GM13976 (cell line): ENCODE measurements at places on chromosomes 16 and 17.

- DNase-seq, result no peak
These were observed 502.8 kb upstream of the GOT2 start for GRCh38 chr16:59236804-59237458.

- no peak for DNase-seq
These were observed 148.7 kb downstream of the KCNJ2 start for GRCh38 chr17:70318051-70318450.

- DNase-seq, result no peak
These were observed 4.4 kb upstream of the ZFP1 start for GRCh38 chr16:75143941-75144340.

DNA sequence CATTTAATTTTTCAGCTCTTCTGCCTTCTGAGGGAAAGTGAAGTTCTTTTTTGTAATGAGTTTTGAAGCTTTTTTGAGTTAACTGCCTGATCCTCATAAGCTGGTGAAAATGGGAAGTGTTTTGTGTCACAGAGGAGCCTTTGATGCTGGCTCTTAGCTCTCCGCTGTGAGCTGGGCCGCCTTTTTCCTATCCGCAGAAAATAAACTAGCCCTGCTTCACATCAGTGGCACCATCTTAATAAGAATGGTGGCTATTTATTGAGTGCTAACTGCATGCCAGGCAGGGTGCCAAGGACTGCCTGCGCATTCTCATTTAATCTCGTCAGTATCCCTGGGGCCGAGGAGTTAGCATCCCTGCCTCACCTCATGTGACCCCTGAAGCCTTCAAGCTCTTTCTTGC is 309.0 kb downstream of the CPPED1 start:
- no peak for DNase-seq

GRCh38 chr17:43212641-43213490 is 1.2 kb downstream of the TMEM106A start:
- peak; percentile 40 for DNase-seq

DNA sequence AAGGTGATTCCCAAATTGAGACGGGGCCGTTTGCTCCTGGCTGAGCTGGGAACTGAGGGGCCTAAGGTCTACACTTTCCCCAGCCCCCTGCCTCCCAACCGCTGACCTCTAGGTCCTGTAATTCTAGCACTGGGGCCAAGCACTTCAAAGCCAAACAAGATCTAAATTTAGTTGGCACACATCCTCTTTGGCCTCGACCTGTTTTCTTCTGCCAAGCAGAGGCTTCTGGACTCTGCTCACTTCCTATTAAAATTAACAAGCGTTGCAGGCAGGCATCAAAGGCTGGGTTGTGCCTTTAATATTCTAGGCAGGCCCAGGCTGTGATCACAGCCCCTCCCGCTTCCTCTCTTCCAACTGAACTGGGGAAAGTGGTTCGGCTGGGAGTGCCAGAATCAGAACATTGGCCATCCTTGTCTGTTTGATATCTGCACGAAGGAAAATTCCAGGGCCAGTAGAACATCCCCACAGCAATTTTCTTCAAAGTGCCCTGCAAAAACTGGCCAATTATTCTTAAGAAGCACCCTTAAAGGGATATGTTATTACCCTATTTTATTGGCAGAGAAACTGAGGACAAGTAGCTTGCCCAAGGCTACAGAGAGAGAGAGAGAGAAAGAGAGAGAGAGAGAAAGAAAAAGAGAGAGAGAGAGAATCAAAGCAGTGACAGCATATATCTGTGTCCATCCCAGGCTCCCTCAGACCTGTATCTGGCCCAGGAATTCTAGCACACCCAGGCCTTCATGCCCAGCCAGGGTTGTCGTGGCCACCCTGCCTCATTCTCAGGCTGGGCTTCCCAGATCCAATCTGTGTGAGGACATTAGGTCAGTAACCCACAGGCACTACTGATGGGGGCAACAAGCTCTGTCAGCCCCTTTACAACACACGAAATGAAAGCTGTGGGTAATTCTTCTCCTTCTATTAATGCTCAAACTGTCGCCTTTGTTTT is 12.8 kb upstream of the MT4 start:
- DNase-seq, result no peak

DNA sequence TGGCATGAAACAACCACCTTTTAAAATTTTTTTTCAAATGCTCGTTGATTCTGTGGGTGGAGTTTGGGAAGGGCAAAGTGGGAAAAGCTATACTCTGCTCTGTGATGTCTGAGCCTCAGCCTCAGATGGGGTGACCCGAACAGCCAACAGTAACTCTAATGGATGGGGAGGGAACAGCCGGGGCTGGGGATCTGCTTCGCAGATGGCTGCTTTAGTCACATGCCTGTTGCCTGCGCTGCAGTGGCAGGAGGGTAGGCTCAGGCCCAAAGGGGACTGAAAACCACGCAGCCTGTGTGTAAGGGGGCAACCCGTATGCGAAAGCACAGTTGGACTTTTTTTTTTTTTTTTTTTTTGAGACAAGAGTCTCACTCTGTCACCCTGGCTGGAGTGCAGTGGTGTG is 14.9 kb upstream of the MAPK3 start:
- no peak for DNase-seq

DNA sequence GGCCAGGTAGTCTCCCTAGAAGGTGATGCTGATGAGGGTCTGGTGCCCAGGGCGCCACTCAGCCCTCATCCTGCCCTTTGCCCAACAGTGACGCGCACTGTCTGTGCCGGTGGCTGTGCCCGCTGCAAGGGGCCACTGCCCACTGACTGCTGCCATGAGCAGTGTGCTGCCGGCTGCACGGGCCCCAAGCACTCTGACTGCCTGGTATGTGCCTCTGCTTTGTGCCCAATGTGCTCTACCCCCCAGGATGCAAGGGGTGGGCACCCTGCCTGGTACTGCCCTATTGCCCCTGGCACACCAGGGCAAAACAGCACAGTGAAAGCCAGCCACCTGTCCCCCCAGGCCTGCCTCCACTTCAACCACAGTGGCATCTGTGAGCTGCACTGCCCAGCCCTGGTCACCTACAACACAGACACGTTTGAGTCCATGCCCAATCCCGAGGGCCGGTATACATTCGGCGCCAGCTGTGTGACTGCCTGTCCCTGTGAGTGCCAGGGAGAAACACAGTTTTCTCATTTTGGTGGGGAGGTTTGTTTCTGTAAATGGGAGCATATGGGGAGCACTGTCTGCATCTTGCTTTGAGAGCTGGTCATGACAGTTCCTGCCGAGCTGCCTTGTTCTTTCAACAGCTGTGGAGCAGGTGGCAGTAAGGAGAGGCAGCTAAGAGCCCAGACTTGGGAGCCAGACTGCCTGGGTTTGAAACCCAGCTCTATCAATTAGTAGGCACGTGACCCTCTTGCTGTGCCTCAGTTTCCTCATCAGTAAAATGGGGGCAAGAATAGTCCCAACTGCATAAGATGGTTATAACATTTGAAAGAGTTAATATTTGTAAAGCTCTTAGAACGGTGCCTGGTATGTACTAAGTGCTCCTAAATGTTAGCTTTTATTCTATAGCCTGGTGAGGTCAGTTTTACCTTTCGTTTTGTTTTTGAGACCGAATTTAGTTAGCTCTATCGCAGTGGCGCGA is 10.4 kb downstream of the ERBB2 start:
- no peak for DNase-seq

- peak; percentile 25 for DNase-seq
These were observed 132.3 kb downstream of the TRIM37 start for GRCh38 chr17:58974354-58974753.

- DNase-seq, result peak; percentile 48
These were observed 3.8 kb downstream of the ERCC4 start for GRCh38 chr16:13923703-13924298.

GRCh38 chr16:71537643-71538042 is 11.4 kb downstream of the CHST4 start:
- peak; percentile 72 for DNase-seq

DNA sequence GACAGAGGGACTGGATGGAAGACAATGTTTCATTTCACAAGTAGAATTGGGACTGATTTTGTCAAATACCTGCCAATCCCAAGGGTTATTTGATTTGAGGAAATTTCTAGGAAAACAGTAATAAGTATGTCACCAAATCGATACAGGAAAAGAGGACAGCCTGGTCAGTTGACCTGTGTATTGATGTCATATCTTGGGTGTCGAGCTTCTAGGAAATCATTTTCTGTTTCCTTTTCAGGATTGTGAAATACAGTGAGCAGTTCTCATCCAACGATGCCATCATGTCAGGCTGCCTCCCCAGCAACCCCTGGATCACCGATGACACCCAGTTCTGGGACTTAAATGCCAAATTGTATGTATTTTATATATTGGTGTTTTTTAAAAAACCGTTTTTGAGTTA is 56.1 kb downstream of the RGS9 start:
- no peak for DNase-seq

- no peak for DNase-seq
These were observed 7.0 kb upstream of the TRIM47 start for GRCh38 chr17:75885431-75885830.

GRCh38 chr17:74049167-74049966 is 154.1 kb upstream of the RPL38 start:
- DNase-seq, result no peak

- peak; percentile 22 for DNase-seq
These were observed 21.0 kb downstream of the TSPOAP1 start for GRCh38 chr17:58307468-58308172.

DNA sequence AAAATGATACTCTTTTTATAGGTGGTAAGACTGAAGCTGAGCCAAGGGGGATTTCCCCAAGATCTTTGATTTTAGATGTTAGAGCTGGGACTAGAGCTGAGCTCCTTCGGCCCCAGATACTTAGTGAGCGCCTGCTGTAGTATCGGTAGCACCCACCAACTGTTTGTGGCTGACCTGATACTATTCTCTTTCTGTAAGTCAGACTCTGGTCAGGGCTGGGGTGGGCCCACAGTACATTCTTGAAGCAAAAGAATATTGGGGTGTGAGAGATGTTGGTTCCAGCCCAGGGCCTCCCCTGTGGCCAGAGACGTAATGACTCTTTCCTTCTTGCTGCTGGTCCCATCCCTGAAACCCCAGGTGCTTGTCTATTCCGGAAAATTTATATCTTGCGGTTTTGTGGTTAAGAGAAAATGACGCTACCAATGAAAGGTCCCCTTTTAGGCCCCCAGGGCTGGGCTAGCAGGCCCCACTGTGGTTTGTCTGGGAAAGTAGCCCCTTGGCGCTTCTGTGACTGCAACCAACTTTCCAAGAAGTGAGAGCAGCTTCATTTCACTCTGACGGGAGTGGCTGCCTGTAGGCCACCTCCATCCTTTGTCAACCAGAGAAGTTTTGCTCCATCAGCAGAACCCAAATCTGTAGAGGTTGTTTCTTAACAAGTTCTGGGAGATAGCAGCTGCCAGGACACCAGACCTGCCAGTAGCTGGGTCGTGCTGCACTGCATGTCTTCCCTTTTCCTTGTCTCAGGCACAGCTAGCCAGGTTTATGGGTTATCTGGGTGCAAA is 86.4 kb upstream of the LGALS9 start:
- DNase-seq, result peak; percentile 86

- no peak for DNase-seq
These were observed 13.2 kb downstream of the TOM1L2 start for GRCh38 chr17:17958982-17959381.

- DNase-seq, result no peak
These were observed 127.2 kb downstream of the CMIP start for GRCh38 chr16:81571592-81572385.

DNA sequence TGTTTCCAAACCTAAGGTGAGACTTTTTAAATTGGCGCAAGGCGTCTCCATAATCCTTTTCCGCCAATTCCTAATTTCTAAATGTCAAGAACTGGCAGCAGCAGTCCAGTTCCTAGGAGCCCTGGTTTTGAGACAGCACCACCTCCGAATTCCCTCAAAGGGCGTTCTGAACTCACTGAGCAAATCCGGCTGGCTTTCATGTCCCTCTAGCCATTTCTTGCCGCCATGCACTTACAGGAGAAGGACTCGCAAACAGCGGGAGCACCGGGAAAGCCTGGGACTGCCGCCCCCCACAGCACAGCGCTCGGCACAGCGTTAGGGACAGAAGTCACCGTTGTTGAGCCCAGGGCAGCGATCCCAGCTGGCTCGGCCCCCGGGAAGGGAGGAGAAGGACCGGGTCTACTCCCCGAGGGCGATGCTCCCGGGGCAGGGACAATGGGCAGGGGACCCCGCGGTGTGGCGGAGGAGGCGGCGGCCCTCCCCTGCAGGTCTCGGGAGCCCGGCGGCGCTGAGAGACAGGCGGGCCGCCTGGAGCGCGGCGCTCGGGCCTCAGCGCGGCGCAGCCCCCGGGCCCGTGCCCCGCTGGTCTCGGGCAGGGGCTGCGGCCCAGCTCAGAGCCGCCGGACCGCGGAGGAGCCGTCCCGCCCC is 545 bp downstream of the ARHGAP17 start:
- no peak for DNase-seq

DNA sequence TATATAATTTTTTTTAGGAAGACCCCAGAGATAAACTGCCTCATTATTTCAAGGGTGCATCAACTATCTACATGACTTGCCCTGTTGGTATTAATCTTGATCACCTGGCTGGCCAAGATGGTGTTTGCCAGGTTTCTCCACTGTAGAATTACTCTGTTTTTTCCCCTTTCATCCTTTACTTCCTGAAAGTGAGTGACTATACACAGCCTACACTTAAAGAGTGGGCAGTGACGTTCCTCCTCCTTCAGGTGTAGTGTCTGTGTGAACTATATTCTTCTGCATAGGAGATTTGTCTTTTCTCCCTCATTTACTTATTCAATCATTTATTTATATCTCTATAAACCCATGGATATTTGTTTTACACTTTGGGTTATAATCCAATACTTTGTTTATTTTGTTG is 246.7 kb downstream of the IRF8 start:
- no peak for DNase-seq

DNA sequence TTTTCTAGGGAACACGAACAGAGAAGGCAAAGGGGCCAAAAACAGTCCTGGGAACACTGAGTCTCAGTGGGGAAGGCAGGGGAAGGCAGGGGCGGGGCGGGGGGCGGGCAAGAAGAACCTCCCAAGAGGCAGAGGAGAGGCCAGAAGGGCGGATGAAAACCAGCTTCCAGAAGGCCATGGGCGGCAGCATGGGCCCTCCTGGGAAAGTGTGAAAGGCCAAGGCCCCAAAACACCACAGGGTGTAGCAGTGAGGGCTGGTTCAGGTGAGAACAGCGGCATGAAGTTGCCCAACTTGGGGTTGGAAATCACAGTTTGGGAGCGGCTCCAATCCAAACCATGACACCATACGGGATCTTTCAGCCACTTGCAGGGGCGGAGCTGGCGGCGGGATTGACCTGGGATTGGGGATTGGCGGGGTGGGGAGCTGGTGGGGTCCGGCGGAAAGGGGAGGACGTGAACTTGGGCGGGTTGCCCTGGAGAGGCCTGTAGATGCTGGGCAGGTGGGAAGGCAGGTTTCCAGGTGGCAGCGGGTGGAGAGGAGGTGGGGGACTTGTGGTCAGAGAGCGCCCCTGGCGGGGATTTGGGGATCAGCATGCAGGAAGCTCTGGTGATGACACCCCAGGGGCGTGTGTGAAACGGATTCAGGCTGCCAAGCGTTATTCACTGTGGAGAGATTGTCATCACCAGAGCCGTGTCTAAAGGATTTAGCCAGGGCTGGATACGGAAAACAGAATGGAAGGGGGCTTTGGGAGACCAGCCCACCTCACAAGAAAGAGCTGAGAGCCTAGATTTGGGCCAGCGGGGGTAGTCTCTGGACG is 80.9 kb downstream of the ARHGAP23 start:
- peak; percentile 91 for DNase-seq

GRCh38 chr17:73423806-73424205 is 112.0 kb upstream of the CDC42EP4 start:
- no peak for DNase-seq
